ENCODE measurements at places on chromosomes 3 and 15. TPM values are rescaled to one million over a fixed set of nuclear protein-coding genes. Genes with fewer than 3 reads are reported as not detected.

ZPLD1 gene
- total RNA-seq = 0.45 TPM

ASB14 gene
- total RNA-seq = not detected

DNA sequence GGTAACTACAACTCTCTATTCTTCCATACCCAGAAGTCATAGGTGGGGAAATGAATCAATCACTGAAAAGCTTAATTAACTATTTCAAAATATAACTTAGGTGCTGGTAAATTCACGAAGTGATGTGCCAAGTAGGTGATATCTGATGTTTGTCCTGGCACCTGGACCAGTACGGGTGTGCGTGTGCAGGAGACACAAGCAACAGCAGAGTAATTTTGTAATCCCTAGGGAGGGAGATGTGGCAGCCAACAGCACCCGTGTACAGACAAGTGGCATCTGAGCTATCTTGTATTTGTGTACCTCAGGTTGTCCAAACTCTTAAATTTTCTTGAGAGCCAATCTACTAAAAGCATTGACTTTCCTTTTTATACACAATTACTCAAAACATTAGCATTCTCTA lies 22.8 kb downstream of the USF3 start:
- no peak for DNase-seq

DNA sequence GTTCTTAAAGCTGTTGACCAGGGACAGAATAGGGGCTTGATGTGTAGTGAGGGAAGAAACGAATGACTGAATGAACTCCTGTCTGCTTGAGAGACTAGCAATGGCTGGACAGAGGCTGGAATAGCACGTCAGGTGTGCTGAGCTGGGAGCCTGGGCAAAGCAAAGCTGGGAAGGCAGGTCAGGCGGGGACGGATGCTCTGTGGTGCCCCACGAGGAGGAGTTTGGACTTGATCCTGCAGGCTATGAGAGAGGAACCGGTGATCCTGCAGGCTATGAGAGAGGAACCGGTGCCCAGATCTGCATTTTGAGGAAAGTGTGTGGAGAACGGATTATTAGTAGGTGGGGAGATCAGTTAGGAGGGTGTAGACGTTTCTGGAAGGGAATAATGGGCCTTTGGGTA lies 31.3 kb upstream of the PSTPIP1 start:
- DNase-seq = no peak

- DNase-seq = no peak
Measured at GRCh38 chr3:177731644-177732268, 534.5 kb upstream of the TBL1XR1 start.

GRCh38 chr3:186184021-186184420 lies 75.1 kb upstream of the ETV5 start:
- no peak for DNase-seq

DNA sequence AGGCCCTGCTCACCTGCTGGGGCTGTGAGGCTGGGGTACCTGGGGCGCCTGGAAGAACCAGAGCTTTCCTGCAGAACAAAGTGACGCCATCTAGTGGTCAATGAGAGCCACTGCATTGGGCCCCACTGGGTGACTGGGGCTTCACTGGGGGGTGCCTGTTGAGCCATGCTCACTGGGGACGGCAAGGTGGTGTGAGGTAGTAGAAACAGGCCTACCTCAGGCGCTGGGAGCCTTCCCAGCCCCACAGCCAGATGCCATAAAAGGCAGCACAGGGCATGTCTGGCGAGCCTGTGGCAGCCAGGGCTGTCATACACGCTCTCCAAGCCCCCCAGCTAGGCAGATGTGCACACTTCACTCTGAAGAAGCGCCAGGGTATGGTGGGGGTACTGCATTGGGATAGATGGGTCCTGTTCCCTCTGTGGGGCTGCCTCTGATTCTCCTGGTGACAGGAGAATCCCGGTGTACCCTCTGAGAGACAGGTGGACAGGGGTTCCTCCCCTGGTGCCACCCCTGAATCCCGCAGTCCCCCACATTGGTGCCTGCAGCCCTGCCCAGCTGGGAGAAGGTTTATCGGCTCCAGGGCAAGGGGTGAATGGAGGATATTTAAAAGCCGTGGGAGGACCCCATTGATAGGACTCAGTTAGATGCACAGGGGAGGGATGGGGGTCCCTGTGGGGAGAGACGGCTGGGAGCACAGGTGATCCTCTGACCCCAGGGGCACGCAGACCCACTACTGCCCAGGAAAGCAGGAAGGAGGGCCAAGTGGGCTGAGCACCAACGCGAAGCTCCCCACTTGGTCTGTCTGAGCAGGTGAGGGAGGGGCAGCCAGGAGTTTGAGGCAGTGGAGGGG lies 178.8 kb downstream of the NSMCE3 start:
- peak; percentile 58 for DNase-seq

- peak; percentile 67 for DNase-seq
Measured at GRCh38 chr3:10702961-10703740, 112.9 kb upstream of the SLC6A11 start.

DNA sequence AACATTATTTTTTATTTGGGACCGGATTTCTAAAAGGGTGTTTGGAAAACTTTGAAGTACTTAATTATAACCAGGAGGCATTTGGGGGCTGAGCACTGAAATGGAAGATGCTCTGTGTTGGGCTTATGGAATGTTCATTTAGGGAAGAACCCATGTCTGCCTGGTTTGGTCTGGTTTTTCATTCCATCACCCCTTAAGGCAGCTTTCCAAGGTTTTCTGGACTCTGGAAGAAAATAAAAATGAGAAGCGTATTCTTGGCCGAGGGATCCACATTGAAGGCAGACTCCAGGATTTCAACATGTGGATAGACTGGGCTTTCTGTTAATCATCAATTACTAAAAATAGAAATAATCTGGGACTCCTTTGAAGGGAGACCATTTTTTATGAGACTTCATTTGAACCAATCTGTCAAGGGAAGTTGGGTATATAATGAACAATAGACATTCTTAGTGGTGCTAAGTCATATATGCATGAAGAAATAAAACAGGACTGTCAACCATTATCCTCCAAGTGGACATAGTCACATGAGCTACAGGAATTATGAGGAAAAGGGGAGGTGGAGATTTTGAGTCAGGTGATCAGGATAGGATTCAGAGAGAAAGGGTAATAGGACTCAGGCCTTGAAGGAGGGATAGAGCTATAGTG lies 270.5 kb upstream of the ADAMTS9 start:
- no peak for DNase-seq

GRCh38 chr3:45507820-45508317 lies 86.7 kb upstream of the LIMD1 start:
- DNase-seq = peak; percentile 80

GRCh38 chr15:48176112-48176511 lies 2.0 kb downstream of the MYEF2 start:
- no peak for DNase-seq

- no peak for DNase-seq
Measured at GRCh38 chr3:43866529-43867353, 176.0 kb downstream of the ABHD5 start.
